ENCODE measurements at places on chromosomes 4 and X.

GRCh38 chr4:145921231-145921630 is 17.4 kb downstream of the ZNF827 start:
- DNase-seq = no peak

GRCh38 chr4:128303986-128304385 is 16.4 kb upstream of the PGRMC2 start:
- DNase-seq = no peak

DNA sequence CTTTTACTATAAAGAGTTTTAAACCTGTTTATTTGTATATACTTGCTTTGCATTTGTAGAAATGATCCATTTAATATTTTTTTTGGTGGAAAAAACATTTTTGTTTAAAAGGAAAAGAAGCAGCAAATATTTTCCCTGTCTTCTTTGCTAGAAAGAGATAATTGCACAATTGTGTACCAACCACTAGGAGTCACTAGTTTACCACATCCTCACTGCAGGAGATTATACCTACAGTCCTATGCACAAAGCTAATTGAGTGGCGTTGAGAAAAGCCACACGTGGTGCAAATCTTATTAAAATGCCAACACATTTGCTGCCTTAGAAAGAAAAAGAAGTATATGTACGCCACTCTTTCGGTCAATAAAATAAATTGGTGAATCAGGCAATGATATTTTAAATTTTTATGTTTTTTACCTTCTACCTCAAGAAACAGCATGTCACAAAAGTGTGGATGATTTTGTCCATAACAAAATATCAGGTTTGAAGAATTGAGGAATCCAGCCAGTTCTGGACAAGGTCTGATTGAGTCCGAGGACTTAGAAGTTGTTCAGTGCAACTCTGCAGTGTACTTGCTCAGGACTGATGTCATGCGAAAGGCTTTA is 102.9 kb downstream of the GRXCR1 start:
- DNase-seq = no peak

GRCh38 chr4:56953680-56954520 is 23.5 kb downstream of the NOA1 start:
- no peak for DNase-seq

DNA sequence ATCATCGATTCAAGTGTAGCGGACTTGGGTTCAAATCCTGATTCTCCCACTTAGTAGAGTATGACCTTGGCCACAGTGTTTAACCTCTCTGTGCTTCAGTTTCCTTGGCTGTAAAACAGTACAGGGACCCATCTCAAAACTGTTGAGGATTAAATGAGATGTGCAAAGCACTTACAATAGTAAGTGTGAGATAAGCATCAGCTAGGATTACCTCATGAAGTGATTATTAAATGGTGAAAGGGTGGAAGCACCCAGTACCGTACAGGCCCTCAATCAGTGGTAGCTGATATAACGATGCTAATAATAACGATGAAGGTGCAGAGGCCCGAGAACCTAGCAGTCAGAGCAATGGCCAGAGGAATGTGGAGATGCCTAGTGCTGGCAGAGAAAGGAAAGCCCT is 45.1 kb downstream of the PRPS1 start:
- no peak for DNase-seq

DNA sequence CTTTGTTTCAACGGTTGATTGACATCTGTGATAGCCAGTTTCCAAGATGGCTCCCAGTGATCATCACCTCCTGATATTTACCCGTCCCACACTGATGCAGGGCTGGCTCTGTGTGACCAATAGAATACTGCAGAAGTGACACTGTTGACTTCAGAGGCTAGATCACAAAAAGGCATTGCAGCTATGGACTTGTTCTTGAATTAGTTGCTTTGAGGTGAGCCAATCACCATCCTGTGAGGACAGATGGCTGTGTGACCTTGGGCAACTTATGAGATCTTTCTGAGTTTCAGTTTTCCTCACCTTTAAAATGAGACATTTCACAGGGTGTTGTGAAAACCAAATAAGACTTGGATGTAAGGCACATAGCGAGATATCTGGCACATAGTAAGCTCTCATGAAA is 1.8 kb upstream of the GPR82 start:
- DNase-seq = no peak

DNA sequence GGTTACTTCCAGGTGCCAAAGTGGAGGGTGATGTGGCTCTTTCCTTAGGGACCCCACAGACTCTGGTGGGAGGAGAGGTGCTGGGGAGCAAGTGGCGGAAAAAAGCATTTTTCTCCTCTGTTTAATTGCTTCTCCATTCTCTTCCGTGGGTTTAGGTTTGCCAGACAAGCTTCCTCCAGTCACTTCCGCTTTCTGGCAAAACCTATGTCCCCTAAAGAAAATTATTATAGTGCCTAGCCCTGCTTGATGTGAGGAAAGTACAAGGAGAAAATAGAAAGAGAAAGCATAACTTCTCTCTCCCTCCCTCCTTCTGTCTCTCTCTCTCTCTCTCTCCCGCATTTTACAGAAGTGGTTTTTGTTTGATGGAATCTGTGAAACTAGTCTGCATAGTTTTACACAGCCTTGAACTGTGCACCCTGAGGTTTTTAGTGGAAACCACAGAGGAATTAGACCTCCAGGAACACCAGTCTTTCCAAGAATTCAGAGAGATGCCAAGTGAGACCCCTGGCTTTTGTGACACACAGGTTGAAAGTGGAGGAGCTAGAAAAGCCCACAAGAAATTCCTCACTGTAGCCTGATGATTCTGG is 231.1 kb upstream of the ANXA3 start:
- no peak for DNase-seq

GRCh38 chrX:41234962-41235361 is 99.0 kb upstream of the DDX3X start:
- DNase-seq = no peak
